ENCODE measurements at places on chromosomes 5 and 9.

DNA sequence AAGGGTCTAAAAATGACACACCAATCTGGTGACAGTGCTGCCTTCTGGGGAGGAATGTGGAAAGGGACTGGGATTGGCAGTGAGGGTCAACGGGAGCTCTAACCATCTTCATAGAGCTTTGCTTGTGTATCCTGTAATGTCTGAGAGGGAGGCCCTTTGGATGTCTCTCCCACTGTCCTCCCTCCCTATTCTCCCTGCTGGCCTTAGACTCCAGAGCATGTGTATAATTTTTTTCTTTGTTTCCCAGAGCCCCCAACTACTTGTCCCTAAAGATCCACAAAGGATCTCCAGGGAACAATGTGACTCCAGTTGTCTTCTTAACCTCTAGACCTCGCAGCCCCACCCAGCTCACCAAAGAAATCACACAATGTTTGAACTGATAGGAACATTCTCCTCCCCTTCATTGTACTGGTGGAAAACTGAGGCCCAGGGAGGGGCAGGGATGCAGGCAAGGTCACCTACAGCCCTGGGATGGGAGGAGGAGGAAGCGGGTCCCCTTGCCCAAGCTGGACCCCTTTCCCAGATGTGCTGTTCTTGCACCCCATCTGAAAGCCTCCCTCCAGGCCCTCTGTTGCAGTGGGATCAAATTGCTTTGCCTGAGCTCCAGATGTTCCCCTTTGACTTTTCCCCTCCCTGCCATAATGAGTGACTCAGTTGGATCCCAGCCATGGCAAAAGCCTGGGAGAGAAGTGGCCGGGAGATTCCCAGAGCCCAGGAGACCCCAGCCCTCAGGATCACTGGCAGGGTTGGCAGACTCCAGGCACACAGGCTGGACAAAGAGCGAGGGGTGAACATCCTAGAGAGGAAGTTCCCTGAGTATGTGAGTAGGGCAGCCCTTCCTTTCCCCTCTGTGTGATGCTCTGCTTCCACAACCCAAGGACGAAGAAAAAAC, 21.8 kb downstream of the SPARC start:
- DNase-seq, result no peak

GRCh38 chr9:124840300-124840833, 12.9 kb upstream of the WDR38 start:
- peak; percentile 61 for DNase-seq

DNA sequence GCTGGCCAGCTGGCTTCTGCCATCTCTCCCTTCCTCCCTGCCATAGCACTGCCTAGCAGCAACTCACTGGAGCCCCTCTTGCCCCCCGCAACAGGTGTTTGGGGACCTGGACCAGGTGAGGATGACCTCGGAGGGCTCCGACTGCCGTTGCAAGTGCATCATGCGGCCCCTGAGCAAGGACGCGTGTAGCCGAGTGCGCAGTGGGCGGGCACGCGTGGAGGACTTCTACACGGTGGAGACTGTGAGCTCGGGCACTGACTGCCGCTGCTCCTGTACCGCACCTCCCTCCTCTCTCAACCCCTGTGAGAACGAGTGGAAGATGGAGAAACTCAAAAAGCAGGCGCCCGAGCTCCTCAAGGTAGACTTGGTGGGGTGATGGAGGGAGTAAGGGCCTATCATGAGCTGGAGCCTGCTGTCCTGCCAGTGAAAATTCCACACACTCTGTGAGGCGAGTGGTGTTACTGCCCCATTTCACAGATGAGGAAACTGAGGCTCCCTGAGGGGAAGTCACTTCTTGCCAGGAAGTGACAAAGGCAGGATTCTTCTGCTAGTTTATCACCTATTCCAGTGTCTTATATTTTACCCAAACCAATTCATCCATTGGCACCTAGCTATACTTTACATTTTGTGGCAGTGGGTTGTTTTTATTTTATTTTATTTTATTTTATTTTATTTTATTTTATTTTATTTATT, 10.1 kb downstream of the OLFML2A start:
- DNase-seq, result peak; percentile 7

DNA sequence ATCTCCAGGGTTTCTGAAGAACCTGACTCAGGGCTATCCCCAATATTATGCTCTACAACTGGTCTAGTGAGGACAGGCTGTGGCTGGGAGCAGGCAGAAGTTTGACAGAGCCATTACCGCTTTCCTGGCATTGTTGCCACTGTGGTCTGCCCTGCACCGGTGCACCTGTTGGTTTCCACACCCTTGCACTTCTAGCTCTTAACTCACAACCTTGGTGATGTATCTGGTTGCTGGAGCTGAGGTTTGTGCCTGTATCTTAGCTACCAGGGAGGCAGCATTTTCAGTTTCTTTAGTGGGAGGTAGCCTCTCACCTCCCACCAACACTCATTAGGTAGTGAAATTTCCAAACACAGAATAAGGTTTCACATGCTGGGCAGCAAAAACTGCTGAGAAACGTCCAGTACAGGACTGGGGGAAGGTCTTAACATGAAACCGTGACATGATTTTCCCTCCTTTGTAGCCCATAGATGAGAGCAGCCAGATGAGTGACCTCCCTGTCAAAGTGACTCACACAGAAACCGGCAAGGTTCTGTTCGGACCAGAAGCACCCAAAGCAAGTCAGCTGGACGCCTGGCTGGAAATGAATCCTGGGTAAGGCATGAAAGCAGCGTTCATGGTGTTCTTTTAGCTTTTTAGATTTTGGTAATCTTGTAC, 57.7 kb downstream of the SMARCA2 start:
- no peak for DNase-seq

GRCh38 chr9:28197653-28198052, 624.4 kb upstream of the C9orf72 start:
- no peak for DNase-seq

GRCh38 chr5:53180991-53181390, 71.4 kb upstream of the MOCS2 start:
- no peak for DNase-seq

DNA sequence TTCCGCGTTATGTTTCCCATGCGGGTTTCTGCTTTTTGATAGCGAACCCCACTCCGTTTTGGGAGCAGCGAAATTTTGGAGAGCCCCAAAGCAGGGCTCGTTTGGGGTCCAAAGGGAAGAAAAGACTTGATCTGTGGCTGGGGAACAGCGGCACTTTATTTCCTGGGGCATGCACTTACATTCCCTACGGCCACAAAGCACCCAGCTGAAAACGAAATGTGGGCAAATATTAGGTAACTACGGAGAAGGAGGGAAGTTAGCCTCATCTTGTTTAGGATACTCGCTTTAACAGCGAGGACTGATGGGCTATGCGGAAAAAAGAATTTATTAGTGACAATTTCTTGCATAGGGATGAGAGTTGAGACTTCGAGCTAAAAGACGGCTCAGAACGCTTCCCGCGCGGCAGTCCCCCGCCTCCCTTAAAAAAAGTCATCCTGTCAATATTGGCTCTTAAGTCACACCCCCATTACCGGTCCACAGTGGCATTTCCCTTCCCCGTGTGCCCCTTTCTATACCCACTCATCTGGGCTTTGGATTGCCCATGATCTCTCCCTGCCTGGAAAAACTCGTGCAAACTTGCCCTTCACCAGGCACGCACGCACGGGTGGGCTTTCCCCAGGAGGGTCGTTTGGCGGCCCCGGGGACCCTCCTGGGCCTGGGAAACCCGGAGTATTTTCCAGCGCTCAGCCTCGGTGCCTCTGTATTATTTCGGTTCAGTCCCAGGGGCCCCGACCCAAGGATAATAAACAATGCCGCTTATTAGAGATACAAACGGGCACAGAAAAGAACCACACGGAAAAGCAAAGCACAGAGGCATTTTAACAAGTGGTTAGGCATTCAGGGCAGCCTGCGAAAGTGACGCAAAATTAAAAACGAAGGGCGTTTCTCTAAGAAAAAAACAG, 35.8 kb upstream of the NFIB start:
- DNase-seq, result no peak

- DNase-seq, result no peak
These were observed 56.9 kb upstream of the SIMC1 start for GRCh38 chr5:176181271-176181855.

GRCh38 chr9:3250741-3251140, 275.1 kb downstream of the RFX3 start:
- no peak for DNase-seq

- DNase-seq, result no peak
These were observed 3.9 kb downstream of the MEGF9 start for GRCh38 chr9:120710110-120710981.

GRCh38 chr9:7782400-7783120, 17.0 kb downstream of the DMAC1 start:
- no peak for DNase-seq

DNA sequence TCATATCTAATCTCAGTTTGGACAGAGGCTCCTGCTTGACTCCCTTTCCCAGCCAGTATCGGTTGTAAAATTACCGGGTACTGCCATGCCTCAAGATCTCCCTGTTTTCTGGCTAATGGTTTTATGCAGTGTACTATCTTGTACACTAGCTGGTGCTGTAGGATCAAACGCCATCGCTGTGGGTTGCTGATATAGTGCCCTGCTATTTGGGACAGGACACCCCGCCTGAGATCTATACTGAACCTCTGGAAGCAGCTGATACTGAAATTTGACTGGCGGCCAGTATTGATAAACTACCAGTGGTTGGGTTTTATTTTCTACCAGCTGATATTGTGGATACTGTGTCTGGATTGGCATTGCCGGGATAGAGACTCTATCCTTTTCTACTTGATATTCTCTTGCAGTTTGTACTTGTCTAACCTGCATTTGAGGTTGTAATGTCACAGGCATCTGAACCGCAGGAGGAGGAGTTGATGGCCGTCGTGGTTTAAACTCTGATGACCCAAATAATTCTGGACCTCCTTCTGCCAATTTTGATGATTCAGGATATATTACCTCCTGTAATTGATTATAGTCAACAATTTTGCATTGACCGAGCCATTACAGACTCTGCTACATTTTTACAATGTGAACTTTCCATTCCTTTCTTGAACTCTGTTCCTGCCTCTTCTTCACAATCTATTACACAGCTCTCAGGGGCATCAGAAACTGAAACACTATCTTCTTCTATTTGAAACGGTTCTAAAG, 112.5 kb upstream of the LARP1 start:
- no peak for DNase-seq

DNA sequence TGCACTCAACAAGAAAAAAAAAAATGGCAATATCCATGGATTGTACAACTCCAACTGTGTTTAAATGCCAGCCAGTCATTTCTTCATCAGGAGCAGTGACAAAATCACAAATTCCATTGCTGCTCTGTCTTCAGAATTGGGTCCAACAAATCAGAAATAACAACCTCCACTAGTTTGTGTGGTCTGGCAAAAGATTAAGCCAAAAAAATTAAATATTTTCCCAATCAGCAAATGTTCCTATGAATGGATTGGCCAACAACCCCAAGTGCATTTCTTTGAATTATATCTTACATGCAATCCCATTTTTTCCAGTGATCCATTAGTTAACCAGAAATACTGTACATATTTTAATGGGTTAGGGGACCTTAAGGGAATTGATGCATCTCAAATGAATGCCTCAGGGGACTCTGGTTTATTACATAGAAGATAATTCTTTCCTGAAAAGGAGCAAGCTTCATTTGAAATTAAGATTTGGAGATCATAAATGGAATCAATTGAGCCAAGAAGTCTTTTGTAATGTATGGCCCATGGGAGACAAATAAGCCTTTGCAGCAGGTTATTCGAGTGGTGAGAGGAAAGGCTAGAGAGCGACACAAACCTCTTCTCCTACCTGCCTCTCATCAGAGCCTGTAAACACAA, 131.8 kb downstream of the TLE1 start:
- DNase-seq, result no peak

- DNase-seq, result no peak
These were observed 391.6 kb downstream of the DMRTA1 start for GRCh38 chr9:22838266-22838665.
